ENCODE measurements at places on chromosomes 5 and 9. TPM values are rescaled to one million over a fixed set of nuclear protein-coding genes. Genes with fewer than 3 reads are reported as not detected.

IL33 gene
- total RNA-seq: 0.94 TPM

TTC23L gene
- total RNA-seq: not detected

CXCL14 gene
- total RNA-seq: 145 TPM

DRD1 gene
- not detected for total RNA-seq

ITGA2 gene
- total RNA-seq: 191 TPM

SARDH gene
- total RNA-seq: 0.21 TPM

GRCh38 chr9:123080444-123080843, 47.0 kb downstream of the GPR21 start:
- no peak for DNase-seq

DNA sequence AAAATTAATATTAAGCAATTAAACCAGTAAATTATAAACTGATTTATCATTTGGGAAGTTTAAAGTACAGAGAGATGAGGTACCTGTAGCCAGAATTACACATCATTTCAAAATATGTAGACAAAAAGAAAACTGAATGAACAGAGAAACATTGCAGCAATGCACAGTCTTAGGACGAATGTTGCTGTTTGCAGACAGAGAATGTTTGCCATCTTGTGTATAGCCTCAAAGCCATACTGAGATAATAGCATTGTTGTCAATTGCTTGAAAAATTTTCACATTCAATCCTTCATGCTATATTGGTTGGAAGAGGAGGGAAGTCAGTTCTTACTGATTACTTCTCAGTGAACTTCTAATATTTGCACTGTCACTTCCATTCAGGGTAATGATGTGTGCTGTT, 326.2 kb downstream of the PRR16 start:
- DNase-seq: no peak

DNA sequence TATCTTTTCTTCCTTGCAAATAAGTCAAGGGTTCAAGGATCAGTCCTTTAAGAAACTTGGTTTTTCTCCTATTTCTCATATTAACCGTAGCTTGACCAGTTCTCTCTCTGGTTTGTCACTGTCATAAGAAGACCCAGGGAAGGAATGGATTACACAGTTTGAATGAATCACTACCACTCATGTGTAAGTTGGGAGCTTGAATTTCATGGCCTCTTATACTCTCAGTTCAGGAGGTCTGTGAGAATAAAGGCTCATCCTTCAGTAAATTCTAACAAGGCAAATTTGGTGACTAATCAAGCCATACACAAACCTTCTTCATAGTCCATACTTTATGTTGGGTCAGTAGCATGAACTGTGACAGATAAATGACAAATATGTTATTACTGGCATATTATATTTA, 323.1 kb upstream of the ACTBL2 start:
- DNase-seq: no peak

GRCh38 chr9:78788101-78788500, 491.2 kb downstream of the PSAT1 start:
- DNase-seq: no peak

- no peak for DNase-seq
Measured at GRCh38 chr5:132761321-132762240, 14.4 kb downstream of the CCNI2 start.

DNA sequence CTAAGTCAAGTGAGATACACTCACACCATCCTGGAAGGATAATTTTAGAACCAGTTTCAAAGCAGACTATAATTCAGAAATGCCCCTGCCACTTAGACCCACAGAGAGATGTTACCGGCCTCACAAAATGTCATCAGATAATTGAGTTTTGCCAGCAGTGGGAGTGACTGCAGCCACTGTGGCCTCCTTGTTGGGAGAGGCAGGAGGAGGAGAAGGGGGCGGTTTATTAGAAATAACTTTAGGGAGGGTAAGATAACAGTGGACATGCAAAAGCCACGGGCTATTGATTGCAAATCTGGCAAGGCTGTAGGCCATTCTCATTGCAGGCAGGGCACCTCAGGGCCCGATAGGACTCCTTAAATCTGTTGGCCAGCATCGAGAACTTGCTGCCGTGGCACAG, 13.4 kb downstream of the GRXCR2 start:
- DNase-seq: no peak

- peak; percentile 51 for DNase-seq
Measured at GRCh38 chr5:24817966-24818365, 173.2 kb upstream of the CDH10 start.

DNA sequence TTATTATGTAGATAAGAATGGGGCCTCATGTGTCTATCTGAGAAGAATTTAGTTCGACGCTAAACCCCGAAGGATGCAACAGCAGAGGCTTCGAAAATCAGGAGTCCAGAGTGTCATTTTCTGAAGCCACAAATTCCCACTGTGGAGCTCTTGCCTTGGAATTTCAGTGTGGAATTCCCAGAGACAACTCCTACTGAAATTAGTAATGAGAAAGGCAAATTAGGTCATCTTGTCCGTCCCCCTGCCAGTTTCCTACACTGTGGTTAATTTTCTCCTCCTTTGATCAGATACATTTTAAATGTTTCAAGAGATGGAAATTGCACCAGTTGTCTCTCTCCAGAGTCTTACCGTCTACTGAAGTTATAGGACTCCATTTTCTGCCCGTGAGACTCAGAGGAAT, 633.6 kb downstream of the BNC2 start:
- no peak for DNase-seq
